GM12865 (cell line): ENCODE measurements at places on chromosomes 2 and 18.

- DNase-seq, result peak; percentile 62
These were observed 194.8 kb downstream of the TPGS2 start for GRCh38 chr18:36633961-36634412.

DNA sequence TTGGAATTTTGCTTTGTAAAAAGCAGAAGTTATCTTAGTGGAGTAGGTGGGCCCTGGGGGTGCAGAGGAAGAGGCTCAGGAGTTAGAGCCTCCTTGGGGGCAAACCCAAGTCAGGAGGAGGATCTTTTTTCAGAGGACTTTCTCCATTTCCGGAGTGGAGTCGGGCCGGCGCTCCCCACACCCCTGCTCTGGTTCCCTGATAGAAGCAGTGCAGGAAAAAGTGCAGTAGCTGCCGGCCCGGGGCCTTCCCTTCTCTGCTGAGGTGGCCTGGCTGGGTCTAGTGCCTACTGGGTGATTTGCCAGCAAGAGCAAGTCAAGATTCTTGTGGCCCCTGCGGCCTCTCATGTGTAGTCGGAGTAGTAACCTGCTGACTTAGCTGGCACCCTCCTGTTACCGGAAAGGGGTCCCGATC, 124.2 kb upstream of the HS6ST1 start:
- no peak for DNase-seq

GRCh38 chr2:96131152-96131812, 7.0 kb downstream of the ASTL start:
- no peak for DNase-seq

DNA sequence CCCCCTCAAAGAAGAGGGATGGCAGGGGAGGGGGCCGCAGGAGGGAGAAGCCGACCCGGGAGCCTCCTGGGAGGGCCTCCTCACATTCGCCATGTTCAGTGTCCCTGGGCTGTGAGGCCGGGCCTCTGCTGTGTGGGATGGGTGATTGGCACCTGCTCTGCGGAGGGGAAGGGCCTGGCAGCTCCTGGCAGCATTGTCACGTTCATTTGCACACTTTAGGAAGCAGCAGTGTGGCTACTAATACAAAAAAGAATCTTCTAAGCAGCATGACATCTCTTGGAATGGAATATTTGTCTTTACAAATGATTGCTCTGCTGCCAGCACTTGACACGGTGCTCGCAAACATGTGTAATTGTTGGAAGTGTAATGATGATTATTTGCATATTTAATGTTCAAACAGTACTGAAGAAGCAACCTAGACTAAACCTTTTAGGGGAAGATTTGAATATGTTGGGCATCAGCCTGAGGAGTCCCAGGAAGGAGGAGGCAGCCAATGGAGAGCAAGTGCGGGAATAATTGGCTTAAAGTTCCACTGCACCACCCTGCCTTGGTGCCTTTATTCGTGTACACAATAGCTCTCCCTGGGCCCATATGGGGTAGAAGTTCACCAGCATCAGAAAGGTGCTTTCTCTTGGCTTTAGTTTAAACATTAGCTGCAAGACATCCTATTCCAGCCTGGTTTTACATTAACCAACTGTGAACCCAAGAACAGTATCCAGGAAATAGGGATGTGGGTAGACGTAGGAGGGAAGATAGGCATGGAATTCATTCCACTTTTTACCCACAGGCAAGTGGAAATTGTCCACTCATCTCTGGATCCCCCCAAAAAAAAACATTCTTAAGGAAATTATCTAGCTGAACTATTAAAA, 404.9 kb downstream of the TMEM182 start:
- no peak for DNase-seq

GRCh38 chr2:198289811-198290210, 485.4 kb downstream of the PLCL1 start:
- no peak for DNase-seq
